Aorta (tissue), 5 donors: ENCODE measurements at places on chromosomes 7 and 10.
A peak's percentile ranks its signal among the peaks of the same experiment; 100 is the strongest.

DNA sequence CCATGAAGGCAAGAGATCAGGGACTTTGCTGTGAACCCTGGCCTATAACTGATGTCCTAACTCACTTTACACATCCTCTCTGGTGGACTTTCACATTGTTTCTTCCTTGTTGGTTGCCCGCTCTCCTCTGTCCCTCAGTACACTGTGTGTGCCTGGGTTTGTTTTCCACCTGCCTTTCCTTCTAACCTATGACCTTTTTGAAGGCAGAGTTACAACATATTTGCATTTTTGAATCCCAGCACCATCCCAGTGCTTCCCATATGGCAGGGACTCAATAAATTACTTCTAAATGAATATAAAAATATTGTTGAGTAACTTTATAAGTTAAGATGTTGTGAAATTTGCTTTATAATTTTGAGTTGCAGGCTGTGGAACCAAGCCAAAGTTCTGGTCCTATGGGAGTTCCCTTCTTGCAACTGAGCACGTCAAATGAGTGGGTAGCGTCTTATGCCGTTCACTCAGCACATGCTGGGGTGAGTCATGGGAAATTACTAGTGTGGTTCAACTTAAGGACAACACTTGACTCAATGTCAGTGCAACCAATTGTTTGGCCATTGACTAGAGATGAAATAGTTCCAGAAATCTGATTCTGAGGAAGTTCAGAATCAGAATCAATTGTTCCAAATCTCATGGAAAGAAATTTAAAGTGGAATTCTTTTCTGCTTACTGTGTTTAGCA is 250.9 kb downstream of the TWIST1 start:
- peaks cover 4% of the 10 kb centered on the region for H3K4me1 ChIP-seq
- DNase-seq, result no peak
- H3K27ac ChIP-seq, result no peak overlapping the region
- no peak overlapping the region for H3K4me3 ChIP-seq

DNA sequence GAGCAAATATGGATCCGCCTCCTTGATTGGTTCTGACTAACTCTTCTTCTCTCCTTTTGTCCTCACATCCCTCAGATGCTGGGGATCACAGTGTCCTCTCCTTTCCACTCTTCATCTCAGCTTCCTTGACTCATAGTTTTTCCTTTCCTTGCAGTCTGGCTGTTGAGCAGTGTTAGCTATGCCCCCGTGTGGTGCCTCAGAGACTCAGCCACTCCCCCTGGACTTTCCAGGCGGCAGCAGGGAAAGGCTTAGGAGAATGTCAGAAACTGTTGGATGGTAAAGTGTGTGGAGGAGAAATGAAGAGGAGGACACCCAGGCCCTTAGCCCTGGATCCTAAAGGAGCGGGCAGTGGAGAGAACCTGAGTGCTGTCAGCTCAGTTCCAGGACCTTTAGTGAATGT is 267.5 kb downstream of the CELF2 start:
- H3K27me3 ChIP-seq, result no peaks in the 10 kb centered on the region
- no peak for DNase-seq
- no peak overlapping the region for H3K27ac ChIP-seq
- H3K4me3 ChIP-seq, result no peak overlapping the region

DNA sequence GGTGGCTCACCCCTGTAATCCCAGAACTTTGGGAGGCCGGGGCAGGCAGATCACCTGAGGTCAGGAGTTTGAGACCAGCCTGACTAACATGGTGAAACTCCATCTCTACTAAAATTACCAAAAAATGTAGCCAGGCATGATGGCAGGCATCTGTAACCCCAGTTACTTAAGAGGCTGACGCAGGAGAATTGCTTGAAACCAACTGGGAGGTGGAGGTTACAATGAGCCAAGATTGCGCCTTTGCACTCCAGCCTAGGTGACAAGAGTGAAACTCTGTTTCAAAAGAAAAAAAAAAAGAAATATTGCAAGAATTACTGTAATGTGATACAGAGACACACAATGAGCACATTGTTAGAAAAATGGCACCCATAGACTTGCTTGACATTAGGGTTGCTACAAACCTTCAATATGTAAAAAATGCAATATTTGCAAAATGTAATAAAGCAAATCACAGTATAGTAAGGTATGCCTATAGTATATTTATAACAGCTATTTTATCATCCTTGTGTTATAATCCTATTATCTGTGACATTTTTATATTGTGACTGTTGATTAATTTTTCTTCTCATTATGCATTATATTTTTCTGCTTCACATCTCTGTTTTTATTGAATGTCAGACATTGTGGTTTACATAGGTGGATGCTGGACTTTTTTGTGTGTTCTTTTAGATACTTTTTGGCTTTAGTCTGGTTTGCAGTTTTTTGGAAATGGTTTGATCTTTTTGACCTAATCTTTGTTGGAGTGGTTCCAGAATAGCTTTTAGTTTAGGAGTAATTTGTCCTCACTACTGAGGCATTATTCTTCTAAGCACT is 55.4 kb upstream of the HELLS start:
- H3K4me1 ChIP-seq, result no peaks in the 10 kb centered on the region
- DNase-seq, result no peak
- H3K27ac ChIP-seq, result no peak overlapping the region

- no peak overlapping the region for H3K27ac ChIP-seq
- peak; percentile 12 for DNase-seq
- H3K27me3 ChIP-seq, result no peaks in the 10 kb centered on the region
Observed at GRCh38 chr7:157547102-157547501, 210.3 kb downstream of the DNAJB6 start.

GRCh38 chr10:3848775-3849635 is 64.0 kb upstream of the KLF6 start:
- H3K36me3 ChIP-seq, result no peaks in the 10 kb centered on the region
- no peak overlapping the region for H3K4me3 ChIP-seq
- H3K27me3 ChIP-seq, result no peaks in the 10 kb centered on the region
- H3K27ac ChIP-seq, result no peak overlapping the region
